ENCODE measurements at places on chromosomes 11 and 22.
A peak's percentile ranks its signal among the peaks of the same experiment; 100 is the strongest.

DNA sequence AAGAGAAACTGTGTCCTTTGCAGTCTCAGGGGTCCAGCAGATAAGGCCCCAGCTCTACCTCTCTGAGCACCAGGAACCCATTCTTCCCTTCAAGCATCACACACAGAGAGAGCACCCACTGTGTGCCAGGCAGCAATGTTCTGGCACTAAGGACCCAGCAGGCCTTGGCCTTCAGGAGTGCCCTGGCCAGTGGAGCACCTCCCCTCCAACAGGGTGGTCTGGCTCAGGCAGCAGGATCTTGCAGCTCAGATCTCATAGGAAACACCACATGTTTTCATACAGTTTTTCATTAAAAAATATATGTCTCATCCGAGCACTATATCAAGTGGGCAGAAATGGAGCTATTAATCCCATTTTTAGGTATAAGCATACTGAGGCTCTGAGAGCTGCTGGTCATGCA lies 410.6 kb downstream of the SOX6 start:
- DNase-seq, result no peak

- no peak for DNase-seq
These were observed 83.4 kb downstream of the GALNT18 start for GRCh38 chr11:11538277-11538960.

DNA sequence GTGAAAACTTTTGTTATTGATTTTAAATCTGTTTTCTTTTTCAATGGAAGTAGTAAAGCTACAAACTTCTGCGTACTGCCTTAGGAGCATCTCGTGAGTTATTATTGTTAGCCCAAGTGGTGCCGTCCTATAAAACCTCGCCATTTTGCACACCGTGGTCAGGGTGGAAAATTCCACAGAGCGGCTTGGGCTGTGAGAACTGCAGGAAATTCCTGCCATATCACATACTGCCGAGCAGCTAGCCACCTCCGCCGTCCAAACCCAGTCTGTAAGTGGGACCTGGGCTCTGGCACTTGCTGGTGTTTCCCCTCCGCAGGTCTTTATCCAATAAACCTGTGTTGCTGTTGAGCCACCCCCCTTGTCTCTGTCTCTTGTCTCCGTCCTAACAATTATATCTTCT lies 88.0 kb upstream of the POU2AF2 start:
- no peak for DNase-seq

- no peak for DNase-seq
These were observed 28.1 kb downstream of the TENM4 start for GRCh38 chr11:79412761-79413160.

GRCh38 chr11:65204646-65205601 lies 23.2 kb downstream of the CAPN1 start:
- DNase-seq, result peak; percentile 68

DNA sequence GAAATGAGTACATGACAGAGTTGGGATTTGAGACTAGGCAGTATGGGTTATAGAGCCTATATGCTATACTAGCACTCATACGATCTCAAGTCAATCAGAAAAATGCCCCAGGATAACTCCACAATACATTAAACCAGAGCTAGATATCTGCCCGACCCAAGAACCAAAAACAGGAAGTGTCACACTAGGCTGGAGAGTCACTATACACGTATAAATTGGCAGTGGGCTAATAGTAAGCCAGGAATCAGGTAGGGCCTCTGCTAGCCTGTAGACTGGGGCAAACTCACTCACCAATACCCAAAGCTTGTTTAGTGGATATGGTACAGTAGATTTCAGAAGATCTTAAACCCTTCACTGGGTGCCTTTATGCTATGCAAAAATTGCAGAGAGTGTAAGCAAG lies 16.2 kb upstream of the EIF4G2 start:
- DNase-seq, result no peak

GRCh38 chr11:77450227-77450626 lies 23.7 kb downstream of the PAK1 start:
- no peak for DNase-seq

- no peak for DNase-seq
These were observed 116.8 kb upstream of the GRAMD1B start for GRCh38 chr11:123313262-123313661.

DNA sequence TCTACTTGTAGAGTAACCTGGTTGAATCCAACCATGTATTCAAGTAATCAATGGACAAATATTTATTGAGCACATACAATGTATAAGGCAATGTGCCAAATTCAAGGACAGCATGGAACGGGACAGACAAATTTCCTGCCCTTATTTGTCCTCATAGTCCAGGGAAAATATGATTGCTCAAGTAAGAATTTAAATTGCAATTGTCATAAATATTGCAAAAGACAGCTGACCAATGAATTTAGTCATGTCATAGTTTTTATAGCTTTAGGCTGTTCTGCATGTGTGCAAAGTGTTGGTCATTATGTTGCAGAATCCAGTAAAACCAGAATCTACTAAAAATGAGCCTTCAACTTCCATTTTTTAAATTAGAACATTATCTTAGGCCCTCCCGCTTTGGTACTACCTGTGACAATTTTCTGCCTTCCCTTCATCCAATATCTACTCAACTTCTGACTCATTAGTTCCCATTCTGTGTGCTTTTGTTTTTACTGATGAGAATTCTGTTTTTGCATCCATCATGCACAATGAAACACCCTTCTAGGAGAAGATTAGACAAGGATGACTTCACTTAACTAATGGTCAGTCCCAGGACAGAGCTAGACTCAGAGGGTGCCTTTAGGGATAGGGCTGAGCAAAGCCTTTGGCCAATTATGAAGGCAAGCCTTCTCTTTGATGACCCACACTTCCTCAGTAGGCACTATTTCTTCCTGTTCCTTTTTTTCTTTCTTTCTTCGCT lies 45.8 kb upstream of the FIBIN start:
- no peak for DNase-seq

DNA sequence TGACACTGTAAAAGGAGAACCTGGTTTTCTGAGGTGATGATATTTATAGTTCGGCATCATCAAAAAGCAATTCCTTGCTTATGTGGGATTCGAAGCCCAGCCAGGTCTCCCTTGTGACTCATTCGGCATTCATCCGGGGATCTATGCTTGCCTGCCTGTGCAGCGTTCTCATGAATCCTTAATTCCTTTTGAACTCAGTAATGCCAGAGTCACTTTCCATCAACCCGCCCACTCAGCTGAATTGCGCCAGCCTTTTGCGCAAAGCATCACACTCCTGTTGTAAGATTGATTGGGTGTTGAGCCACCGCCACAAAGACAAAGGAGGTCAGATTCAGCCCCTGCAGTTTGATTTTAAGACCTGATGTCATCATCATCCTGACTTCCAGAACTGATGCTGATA lies 128.6 kb downstream of the SLC17A6 start:
- DNase-seq, result peak; percentile 81

DNA sequence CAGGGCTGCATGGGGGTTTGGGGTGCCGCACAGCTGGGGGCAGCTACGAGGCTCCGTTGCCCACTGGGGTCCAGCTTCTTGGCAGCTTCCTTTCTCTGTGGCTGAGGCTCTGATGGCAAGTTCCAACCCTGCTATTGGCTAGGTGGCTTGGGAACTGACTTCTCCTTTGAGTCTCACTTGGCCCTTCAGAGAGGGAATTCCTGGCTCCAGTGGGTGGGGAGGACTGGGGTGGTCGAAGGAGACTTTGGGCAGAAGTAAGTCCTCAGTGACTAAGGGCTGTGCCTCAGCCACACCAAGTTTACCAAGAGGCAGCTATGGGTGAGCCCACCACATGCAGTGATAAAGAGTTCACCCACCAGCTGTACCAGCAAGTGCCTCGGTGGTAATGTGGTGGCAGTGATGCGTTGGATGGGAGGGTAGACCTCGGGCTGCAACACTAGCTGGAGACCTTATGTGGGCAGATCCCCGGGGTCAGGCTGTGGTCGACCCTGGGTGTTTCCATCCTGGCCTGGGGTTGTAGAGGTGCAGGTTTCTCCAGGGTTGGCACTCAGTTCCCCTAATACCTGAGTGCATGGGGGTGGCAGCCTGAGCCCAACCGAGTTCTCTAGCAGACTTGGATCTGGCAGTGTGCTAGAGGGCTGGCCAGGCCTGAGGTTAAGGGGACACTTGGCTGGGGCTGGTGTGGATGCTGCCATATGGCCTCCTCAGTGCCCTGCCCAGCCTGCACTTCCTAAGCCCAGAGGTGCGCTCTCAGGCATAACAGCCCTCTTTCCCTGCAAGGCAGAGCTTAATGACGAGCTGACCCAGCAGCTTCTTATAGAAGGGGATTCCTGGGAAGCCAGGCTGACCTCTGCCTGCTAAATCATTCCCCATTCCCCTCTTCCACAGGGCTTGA lies 197.0 kb upstream of the CADM1 start:
- no peak for DNase-seq

DNA sequence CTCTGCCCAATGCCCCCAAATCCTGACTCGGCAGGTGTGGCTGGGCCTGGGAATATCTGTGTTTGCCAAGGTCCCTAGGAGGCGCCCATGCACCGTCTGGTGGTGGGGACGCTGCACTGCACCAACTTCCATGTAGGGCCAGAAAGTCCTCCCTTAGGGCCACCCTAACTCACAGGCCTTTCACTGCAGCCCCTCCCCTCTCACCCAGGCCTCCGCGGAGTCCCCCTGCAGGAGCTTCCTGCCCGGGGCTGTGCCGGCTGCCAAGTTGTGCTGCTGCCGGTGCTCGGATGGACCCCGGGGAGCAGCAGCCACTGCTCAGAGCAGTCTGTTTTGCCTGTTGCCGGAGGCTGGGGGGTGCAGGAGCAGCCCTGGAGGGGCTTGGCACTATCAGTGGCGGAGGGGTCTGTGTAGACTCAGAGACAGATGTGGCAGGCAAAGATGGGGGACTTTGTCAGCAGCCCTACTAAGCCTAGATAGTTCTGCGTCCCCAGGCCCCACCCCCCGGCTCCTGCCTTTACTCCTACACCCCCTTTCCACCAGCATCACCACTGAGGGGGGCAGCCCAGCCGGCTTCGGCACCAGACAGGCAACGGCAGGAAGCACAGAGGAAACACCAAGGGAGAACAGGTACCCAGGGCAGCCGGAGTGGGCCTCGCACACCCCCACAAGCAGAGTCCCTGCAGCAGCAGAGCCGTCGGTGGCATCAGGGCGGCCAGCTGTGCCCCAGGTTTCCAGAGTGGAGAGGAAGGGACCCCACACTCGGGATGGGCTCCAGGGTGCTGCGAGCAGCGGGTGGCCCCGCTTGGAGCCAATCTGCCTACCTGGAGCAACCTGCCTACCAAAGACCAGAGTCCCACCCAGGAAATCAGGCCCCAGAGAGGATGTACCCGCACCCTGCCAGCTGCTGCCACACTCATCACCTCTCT lies 124.3 kb downstream of the TRIM29 start:
- peak; percentile 47 for DNase-seq

- DNase-seq, result no peak
These were observed 44.3 kb downstream of the KCNQ1 start for GRCh38 chr11:2489083-2489482.

DNA sequence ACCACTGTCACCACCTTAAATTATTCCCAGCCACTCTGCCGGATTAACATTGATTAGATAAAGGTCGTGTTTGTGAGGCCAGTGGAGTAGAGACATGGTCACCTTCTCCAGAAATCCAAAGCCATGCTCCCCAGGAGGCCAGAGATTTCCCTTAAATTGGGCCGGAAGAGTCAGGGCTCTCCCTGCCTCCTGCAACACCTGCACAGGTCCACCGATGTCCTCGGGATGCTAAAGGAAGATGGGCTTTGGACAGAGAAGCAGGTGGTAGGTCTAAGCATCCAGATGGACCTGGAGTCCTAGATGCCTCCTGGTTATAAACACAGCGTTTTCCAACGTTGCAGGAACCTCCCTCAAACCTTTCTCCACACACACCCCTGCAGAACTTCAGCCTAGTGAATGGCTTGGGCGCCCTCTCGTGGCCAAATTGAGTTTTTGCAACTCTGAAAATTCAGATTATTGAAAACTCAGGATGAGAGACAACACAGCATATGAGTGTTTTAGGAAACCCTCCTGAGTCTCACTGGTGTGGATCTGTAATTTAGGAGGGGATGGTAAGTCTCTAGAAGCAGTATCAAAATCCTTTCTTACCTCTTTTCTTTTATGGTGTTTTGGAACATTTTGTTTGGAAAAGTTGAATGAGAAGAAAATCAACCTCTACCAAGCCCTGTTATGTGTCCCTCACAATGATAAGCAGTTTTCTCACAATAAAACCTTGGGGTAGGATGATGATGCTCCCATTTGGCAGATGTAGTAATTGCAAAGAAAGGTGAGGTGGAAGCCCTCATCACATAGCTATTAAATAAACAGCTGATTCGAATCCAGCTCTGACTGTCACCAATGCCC lies 109.6 kb downstream of the RRAS2 start:
- DNase-seq, result peak; percentile 73

DNA sequence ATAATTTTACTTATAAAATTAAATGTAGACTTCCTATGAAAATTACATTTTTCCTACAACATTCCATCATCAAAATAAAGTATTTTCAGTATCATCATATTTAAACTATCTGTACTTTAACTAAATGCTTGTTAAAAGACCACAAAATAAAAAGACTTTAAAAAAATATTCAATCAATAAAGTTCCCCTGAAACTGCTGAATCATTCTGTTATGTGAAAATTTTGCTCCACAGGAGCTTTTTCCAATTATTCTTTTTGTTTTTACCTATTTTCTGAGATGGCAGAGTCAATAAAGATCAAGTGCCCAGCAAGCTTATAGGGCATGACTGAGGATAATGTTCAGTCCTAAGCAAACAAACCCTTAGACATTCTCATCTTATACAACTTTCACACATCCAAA lies 27.3 kb downstream of the ALKBH8 start:
- no peak for DNase-seq

All from AG08395 (cell line).